ENCODE measurements at places on chromosomes 3 and 15.
A peak's percentile ranks its signal among the peaks of the same experiment; 100 is the strongest.

DNA sequence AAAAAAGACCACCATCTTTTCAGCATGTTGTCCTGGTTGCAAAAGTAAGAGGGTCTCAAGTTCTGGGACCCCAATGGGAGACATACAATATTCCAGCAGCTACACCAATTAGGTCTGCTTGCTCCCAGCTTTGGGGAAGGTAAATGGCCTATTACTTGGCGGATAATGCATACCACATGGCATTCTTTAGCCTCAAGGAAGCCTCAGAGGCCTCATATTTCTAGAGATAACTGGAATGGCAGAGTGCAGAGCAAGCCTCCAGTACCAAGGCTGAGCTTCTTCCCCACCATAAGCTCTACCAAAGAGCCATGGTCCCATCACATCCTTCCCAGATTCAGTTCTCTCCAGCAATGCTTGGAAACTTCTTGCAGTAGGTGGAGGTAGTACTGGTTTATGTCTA lies 493.8 kb downstream of the SHQ1 start:
- DNase-seq = no peak

GRCh38 chr15:34437687-34438086 lies at the start of gene GOLGA8A:
TSS of gene GOLGA8A (minus strand) at chr15:34437808. CDS start at chr15:34389691, 48,117 bp downstream.
- DNase-seq = peak; percentile 90

GRCh38 chr3:81684751-81685395 lies 76.6 kb downstream of the GBE1 start:
- DNase-seq = no peak

DNA sequence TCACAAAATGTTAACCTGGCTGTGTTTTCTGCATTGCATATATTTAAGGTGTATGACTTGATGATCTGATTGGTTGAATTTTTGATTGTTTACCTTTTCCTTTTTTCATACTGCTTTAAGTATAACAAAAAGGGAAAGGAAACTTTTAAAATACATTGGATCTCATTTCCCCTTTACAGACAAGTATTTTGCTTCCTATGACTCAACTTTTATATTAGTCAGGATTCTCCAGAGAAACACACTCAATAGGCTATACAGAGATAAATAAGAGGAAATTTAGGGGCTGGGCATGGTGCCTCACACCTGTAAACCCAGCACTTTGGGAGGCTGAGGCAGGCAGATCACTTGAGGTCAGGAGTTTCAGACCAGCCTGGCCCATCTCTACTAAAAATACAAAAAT lies 205.8 kb downstream of the TJP1 start:
- DNase-seq = no peak

DNA sequence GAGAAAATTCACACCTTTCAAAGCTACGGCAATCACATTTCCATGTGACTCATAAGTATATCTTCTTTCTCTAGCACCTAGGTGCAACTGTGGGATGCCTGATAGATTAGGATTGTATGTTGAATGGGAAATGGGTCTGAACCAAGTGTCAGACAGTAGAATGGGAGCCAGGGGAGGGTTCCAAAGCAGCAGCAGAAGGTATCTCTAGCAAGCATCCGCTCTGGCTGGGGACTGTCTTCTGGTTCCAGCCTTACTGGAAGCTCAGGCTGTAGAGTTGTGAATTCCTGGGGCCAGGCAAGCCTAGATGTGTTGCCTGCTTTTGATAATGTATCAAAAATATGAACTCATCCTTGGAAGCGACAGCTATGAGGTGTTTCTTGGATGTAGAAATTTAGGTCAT lies 2.1 kb upstream of the CHL1 start:
- DNase-seq = no peak

- DNase-seq = no peak
These were observed 423.6 kb upstream of the MDFIC2 start for GRCh38 chr3:70736009-70736408.

GRCh38 chr3:71652781-71653413 lies 69.4 kb upstream of the FOXP1 start:
- peak; percentile 32 for DNase-seq

GRCh38 chr15:52427804-52428203 lies 100.9 kb downstream of the MYO5A start:
- DNase-seq = peak; percentile 15

GRCh38 chr15:100167884-100168375 lies 173.8 kb downstream of the ADAMTS17 start:
- DNase-seq = no peak

All from activated CD4-positive, alpha-beta T cell treated with anti-CD3 and anti-CD28 coated beads, Interleukin-2, amount 50 U/mL, for 16 hours (primary cell).